ENCODE measurements at places on chromosomes 12 and 14. TPM values are rescaled to one million over a fixed set of nuclear protein-coding genes. Genes with fewer than 3 reads are reported as not detected.
A peak's percentile ranks its signal among the peaks of the same experiment; 100 is the strongest.

DNA sequence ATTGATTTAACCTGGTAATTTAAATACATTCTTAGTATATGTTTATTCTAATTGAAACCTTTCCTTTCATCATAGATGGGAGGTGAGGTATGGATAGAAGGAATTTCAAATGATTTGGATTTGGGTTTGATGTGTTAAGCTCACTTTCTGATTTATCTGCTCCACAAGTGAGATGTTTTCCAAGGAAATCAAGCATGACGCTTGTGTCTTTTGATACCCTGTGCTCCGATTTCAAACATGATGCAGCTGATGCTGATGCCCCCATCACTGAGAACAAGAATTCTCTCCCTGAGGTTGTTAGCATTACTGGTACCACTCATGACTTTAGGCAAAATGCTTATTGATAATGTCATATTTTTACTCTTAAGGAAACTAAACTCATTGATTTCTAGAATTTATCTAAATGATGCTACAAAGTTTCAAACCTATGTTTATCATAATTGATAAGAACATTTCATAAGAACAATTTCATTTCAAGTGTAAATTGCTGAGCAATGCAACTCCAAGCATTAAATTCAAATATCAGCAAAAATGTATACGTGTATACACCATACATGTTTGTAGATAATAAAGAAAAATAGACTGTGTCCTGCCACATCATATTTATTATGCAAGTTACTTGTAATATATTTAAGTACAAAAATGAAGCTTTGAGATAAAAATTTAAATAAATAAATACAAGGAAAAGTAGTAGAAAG is 75.5 kb upstream of the LRIG3 start:
- no peak for DNase-seq

- DNase-seq: no peak
These were observed 197.0 kb downstream of the ERC1 start for GRCh38 chr12:1188016-1188415.

DNA sequence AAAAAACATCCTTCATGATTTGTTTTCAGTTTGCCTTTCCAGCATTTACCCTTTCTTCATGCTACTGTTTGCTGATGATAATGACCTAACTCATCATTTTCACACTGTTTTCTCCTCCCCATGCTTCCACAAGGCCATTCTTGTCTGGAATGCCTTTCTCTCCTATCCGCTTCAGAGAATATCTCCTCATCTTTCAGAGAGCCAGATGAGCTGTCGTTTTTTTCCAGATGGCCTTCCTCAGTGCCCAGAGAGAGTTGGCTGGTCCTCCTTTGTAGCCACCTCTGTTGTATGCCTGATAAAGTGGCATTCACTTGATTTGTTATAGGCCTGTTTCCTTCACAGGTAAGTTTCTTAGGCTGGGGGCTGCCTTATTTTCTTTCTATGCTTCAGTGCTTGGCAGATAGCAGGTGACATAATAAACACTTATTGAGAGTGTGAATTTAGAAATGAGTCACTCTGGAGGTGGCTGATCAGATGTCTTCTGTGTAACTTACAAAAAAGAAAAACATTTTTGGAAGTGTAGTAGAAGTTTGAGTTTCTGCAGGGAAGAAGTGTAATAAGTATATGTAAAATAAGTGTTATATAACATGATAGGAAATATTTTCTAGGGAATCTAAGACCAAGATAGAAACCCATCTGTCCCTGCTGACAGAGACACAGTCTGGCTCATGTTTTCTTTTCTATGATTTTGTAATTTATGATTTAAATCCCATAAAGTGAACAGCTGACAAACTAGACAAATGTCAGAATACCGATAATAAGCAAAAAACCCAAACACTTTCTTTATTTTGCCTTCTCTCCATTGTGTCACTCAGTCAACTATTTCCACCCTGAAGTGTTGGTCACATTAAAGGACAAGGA is 174.5 kb downstream of the DACT1 start:
- DNase-seq: no peak

DNA sequence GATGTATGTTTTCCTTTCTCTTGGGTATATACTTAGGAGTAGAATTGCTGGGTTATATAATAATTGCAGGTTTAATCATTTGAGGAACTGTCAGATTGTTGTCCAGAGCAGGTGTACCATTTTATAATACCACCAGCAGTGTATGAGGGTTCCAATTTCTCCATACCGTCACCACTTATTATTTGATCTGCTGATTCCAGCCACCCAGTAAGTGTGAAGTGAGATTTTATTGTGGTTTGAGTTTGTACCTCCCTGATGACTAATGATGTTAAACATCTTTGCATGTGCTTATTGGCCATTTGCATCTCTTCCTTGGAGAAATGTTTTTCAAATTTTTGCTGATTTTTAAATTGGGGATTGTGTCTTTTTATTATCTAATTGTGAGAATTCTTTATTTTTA is 15.1 kb downstream of the NCKAP5L start:
- no peak for DNase-seq

DNA sequence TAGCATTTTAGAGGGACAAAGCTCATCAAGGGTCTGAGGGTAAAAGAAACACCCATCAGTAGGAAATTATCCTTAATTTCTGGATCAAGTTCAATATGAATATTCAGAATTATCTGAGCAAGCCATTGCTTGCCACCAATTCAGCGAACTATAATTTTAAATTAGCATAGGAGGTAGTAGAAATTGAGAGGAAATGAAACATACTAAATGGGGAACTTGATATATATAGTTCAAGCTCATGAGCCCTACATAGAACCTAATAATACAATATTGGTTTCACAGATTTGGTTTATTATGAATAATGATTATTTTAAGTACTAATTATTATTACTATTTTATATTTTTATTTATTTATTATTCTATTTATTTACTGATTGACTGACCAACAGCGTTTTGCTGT is 42.1 kb upstream of the GXYLT1 start:
- no peak for DNase-seq

DNA sequence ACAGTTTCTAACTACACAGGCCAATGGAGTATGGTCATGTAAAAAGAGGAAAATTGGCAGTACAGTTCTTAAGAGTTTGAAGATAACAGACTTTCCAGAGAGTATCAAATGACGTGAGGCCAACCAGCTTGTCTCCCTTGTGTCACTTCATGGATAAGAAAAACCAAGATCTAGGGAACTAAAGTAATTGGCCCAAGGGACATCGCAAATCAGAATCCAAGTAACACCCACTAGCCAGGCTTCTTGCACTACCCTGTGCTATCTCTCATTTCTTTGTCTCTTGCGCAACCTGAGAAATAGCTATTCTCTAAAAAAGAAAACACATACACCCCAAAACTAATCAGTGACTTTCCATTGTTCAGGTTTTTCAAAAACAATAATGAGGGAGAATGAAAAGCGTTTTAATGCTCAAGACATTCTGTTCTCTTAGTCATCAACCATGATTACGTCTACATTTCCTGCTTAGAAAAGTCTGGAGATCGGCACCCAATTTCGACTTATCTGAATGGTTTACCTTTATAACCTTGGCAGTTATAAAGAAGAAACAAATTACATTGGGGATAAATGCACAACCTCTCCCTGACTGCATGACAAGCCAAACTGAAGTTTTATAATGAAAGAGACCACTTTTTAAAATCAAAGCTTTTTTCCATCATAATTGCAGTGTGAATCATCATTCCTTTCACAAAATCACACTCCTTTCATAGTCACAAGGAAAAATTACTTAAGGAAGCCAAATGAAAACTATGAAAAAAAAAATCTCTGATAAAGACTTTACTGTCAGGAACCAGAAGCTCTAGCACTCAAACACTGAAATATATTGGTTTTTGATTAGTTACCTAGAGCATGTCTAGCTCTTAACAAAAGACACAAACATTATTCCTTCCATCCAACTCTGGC is 42.1 kb downstream of the TMTC1 start:
- DNase-seq: no peak

DNA sequence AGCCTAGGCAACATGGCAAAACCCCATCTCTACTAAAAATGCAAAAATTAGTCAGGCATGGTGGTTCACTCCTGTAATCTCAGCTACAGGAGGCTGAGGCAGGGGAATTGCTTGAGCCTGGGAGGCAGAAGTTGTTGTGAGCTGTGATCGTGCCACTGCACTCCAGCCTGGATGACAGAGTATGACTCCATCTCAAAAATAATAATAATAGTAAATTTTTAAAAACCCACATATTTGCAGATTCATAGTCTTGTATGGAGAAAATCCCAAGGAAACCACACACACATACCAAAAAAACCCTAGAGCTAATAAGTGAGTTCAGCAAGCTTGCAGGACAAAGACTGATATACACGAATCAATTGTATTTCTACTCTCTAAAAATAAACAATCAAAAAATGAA is 19.0 kb upstream of the MTHFD1 start:
- DNase-seq: no peak

- no peak for DNase-seq
These were observed 26.3 kb downstream of the PDE6H start for GRCh38 chr12:14999021-14999694.

DNA sequence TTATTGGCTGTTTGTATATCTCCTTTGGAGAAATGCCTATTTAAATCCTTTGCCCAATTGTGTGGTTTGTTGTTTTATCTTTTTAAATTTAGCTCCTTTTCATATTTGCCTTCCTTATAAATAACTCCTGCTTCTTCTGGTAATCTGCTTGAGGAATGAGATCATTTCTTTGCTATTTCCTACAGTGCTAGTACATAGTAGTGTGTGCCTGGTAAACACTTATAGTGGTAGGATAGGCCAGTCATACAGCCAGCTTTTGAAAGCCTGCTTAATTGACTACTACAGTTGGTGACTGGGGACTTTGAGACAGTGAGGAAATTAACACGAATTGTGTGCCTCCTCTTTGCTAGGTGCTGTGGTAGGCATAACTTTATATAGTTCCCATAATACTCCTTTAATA is 68.7 kb downstream of the BORCS5 start:
- DNase-seq: no peak

DNA sequence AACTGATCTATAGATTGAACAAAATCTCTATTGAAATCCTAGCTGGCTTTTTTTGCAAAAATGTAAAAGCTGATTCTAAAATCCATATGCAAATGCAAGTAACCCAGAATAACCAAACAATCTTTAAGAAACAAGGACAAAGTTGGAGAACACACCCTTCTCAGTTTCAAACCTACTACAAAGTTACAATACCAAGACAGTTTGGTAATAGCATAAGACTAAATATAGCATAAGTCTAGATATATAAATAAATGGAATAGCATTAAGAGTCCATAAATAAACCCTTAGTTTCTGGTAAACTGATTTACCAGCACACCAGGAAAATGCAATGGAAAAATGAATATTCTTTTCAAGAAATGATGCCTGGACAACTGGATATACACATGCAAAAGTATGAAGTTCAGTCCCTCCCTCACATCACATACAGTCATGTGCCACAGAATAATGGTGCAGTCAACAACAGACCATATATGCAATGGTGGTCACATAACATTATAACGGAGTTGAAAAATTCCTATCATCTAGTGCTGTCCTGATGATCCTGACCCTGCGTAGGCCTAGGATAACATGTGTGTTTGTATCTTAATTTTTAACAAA is 94.5 kb upstream of the GRIN2B start:
- DNase-seq: no peak

DNA sequence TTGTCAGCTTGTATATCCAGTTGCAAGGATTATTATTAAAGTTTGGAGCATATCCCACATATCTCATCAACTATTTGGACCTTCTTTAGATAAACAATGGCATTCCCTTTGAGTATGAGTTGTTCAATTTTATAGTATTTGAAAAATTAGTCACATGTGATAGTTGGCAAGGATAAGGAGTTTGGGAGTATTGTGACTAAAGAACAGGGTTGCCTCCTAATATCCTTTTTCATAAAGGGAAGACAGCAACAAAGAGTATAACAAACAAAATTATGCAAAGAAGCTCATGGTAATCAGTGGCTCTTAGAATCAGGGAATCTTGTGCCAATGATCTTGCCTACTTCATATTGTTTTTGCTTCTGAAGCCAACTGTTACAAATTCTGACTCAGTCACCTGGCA is 31.2 kb upstream of the KCNH5 start:
- DNase-seq: no peak

- DNase-seq: no peak
These were observed 77.6 kb downstream of the LGMN start for GRCh38 chr14:92670643-92671366.

GRCh38 chr14:71322655-71323250 is 415.5 kb downstream of the PCNX1 start:
- peak; percentile 15 for DNase-seq

- no peak for DNase-seq
These were observed 40.5 kb upstream of the EID3 start for GRCh38 chr12:104263026-104263425.

The NGB gene
- total RNA-seq: not detected

The LBHD2 gene
- total RNA-seq: not detected

The FLRT2 gene
- total RNA-seq: 8.7 TPM

Measured in neural progenitor cell (in vitro differentiated cells).